ENCODE measurements at places on chromosomes 6 and 20.

- DNase-seq, result no peak
Observed at GRCh38 chr6:96604420-96604819, 41.5 kb downstream of the FHL5 start.

DNA sequence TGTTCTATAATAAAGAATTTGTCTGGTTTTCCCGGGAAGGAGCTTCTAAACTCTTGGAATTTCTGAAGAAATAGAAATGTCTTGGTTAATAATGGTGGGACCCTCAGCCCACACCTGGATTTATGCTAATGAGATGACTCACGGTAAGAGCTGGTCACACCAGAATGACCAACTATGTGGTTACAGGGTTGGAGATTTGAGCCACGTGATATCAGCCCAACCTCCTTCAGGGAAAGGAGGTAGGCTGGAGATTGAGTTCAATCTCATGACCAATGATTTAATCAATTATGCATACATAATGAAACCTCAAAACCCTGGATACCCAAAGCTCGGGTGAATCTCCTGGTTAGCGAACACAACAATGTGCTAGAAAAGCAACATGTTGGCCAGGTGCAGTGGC is 22.1 kb upstream of the CDKN1A start:
- DNase-seq, result no peak

GRCh38 chr20:25489221-25489871 is 81.9 kb downstream of the GINS1 start:
- DNase-seq, result no peak

- DNase-seq, result no peak
Observed at GRCh38 chr20:64242003-64242796, 13.3 kb upstream of the PCMTD2 start.

DNA sequence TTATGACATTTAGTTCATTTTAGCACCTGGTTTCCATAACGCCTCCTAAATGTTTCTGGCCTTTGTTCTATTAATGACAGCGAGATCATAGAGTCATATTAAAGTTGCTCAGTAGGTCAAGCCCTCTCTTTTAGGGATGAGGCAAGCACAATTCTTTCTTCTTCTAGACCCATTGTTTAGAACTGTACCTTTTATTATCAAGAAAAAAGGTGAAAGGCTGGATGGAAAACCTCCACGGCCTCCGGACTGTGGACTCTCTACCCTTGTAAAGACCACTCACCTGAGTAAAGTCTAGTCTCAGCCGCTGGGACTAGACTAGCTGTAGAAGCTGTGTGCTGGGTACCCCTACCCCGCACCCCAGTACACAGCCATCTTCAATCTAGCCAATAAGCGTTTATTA is 6.0 kb upstream of the AFDN start:
- no peak for DNase-seq

GRCh38 chr6:117616391-117617209 is 14.3 kb upstream of the GOPC start:
- no peak for DNase-seq

DNA sequence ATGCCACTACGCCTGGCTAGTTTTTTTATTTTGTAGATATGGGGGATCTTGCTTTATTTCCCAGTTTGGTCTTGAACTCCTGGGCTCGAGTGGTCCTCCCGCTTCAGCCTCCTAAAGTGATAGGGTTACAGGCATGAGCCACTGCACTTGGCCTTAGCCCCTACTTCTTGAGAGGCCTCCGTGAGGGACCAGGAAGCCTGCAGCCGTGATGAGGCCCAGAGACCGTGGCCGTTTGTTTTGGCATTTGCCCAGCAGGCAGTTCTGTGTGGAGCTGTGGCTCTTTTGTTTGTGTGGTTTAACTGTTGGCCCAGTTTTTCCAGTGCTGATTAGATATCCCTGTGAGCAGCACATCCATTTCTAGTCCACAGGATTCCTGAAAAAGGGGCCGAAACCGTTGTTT is 39.8 kb downstream of the SRSF3 start:
- DNase-seq, result no peak

- DNase-seq, result no peak
Observed at GRCh38 chr6:119267126-119267905, 82.2 kb downstream of the MAN1A1 start.

DNA sequence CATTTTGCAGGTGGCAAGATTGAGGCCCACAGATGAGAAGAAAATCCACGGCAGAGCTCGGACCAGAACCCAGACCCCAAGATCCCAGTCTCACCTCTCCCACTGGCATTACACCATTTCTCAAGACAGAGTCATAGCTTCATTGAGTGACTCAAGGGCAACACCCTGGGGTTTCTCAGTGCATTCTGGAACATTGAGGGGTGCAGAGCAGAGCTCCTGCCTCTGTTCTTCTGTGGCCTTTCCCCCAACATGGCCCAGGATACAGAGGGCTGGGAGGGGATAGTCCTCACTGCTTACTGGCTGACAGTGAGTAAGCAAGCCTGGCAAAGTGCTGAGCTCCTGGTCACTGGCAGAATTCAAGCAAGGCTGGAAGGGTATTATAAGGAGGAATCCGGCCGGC is 74.0 kb downstream of the MDGA1 start:
- no peak for DNase-seq

DNA sequence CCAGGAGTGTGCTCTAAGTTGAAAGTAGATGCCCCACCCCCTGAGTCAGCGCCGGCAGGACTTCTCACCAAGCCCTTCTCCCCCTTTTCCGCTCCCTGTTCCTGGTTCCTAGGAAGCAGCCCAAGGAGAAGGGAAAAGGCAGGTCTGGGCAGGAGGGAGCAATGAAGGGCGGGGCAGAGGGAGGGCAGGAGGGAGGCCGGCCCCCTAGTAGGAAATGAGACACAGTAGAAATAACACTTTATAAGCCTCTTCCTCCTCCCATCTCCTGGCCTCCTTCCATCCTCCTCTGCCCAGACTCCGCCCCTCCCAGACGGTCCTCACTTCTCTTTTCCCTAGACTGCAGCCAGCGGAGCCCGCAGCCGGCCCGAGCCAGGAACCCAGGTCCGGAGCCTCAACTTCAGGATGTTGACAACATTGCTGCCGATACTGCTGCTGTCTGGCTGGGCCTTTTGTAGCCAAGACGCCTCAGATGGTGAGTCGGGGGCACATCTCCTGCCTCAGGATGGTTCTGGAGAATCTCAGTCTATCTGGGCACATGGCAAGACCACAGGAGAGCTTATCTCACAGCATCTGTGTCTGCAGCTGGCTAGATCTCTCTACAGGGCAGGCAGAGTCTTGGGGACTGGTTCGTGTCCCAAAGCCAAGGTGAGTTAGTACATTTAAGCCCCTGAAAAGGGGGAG is at the start of gene PROCR:
PROCR (plus strand) TSS at position 320 of the 681 bp plus-strand sequence; CDS start at position 403, 83 bp downstream.
- DNase-seq, result peak; percentile 23

DNA sequence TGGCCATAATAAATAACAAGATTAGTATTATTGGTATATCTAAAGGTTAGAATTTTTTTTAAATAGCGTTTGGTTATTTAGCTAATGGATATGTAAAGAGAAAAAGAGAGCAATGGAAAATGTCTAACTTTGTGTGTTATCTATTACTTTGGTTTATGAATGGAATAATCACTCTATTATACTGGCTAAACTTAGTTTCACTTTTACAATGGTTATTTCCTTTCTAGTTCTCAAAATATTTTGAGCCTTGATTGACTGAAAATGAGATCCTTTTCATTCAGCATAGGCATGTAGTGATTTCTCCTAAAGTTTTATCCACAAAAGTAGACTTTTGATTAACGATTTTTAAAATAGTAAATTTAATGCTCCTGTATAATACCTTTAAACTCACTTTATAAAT is 51.6 kb upstream of the MLIP start:
- no peak for DNase-seq

All from activated naive CD4-positive, alpha-beta T cell treated with anti-CD3 and anti-CD28 coated beads, Interleukin-2, amount 10 ng/mL, durations not matched to agents 7 days and 5 days (primary cell).